Hepatic stellate cell (primary cell): ENCODE measurements at places on chromosomes 1 and 21.
A peak's percentile ranks its signal among the peaks of the same experiment; 100 is the strongest.

- DNase-seq: no peak
Observed at GRCh38 chr1:180204231-180204630, 25.8 kb upstream of the LHX4 start.

- DNase-seq: peak; percentile 35
Observed at GRCh38 chr21:45224189-45224938, 63.3 kb downstream of the POFUT2 start.

DNA sequence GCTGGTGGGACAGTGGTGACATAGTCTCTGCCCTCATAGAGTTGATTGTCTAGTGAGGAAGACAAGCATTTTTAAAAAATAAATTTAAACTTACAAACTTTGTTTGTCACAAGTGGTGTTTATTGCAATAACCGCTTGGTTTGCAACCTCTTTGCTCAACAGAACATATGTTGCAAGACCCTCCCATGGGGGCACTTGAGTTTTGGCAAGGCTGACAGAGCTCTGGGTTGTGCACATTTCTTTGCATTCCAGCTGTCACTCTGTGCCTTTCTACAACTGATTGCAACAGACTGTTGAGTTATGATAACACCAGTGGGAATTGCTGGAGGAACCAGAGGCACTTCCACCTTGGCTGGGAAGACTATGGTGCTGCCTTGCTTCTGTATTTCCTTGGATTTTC is 58.4 kb downstream of the LAMC2 start:
- DNase-seq: peak; percentile 44

GRCh38 chr1:214352838-214353237 is 71.9 kb downstream of the SMYD2 start:
- DNase-seq: no peak

DNA sequence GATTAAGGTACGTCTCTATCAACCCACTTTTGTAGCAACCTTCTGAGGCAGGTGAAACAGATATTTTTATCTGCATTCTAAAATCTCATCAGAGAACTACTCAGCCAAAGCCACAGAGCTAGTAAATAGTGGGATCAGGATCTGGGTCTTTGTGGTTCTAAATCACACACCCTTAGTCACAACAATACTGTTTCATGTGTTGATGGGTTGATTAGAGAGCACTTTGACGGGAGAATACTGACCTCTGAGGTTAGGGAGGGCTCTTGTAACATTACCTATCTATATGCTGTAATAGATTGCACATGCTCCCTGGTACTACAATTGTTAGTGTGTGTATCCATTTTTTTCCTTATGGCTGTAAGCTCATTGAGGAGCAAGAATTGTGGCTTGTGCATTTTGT is 45.5 kb upstream of the CCDC190 start:
- DNase-seq: no peak

- DNase-seq: no peak
Observed at GRCh38 chr1:98919211-98919610, 85.5 kb downstream of the PLPPR5 start.

DNA sequence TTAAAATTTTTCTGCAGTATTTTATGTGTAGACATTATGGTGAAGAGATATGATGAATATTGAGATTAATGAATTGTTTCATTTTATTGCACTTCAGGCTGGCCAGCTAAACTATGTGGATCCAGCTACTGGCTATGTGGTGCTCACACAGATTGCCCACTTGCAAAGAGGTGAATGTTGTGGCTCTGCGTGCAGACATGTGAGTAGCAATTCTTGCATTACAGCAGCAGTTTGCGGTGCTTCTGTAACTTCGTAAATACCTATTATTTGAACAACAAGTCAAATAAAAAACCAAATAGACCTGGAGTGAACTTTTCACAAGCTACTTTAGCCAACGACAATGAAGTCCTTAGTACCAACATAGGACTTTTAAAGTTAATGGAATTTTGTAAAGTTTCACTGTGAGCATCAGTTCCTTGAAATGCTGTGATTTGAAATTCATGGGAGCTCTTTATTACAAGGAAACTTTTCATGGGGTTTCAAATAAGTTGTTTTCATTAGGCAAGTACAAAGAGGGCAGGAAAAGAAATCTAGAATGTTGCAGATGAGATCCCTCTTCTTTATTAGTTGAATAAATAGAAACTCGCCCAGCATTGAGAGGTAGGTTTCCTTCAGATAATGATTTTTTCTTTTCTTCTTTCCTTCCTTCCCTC is 3.4 kb downstream of the C1orf53 start:
- no peak for DNase-seq

GRCh38 chr1:29122682-29123052 is 1.0 kb downstream of the TMEM200B start:
- DNase-seq: peak; percentile 91

DNA sequence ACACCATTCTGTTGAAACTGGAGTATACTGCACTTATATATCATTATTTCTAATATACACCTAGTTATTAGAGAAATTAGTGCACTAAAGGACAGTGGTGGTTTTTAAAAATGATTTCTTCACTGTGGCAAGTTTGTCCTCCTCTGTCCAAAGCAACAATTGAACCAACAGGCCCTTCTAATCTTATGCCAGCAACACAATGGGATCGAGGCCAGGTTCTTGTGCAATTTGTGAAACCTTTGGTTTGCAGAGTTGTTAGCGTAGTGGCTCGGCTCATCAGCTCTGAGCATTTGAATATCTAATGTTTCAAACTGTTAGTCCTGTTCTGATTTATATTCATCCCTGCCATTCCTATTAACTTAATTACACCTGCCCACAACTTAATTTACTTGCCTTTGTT is 9.9 kb upstream of the LRRC39 start:
- no peak for DNase-seq

DNA sequence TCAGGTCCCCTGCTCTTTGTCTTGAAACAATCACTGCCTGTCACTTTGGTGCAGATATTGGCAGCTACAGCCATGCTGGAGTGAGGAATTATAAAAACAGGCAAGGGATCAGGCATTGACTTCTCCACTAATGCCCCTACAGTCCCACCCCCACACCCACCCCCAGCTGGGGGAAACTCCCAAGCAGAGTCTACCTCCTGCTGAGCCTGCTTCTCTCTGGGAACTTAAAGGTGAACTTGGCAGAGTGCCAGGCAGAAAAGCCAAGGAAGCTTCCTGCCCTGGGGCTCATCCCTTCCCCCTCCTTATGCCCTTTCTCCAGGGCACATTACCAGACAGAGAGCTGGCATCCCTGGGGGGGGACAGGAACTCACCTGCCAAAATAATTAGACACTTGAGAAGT is 6.7 kb downstream of the NCMAP start:
- DNase-seq: no peak

DNA sequence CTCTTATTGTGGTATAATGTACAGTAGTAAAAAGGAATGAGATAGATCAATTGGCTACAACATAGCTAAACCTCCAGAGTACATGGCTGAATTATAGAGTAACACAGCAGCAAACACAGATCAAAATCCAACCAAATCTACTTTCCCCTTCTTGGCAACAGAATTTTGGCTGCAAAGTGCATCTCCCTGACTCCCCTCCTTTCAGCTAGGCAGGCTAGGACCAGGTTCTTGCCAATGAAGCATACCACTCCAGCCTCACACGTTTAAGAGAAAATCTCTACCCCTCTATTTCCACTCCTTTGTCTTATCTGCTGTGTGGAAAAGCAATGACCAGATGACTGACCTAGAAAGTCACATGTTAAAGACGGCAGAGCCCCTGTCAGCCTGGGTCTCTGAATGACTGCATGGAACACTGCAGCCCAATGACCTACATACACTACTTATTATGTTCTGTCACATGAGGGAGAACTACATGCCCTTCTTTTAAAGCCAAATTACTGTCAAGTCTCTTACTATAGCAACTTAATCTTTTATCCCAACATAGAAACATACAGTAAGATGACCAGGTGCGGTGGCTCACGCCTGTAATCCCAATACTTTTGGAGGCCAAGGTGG is 99.1 kb downstream of the HLCS start:
- DNase-seq: no peak

- no peak for DNase-seq
Observed at GRCh38 chr1:87130438-87130837, 198.2 kb upstream of the LMO4 start.

- no peak for DNase-seq
Observed at GRCh38 chr1:60558236-60558635, 484.7 kb upstream of the C1orf87 start.

DNA sequence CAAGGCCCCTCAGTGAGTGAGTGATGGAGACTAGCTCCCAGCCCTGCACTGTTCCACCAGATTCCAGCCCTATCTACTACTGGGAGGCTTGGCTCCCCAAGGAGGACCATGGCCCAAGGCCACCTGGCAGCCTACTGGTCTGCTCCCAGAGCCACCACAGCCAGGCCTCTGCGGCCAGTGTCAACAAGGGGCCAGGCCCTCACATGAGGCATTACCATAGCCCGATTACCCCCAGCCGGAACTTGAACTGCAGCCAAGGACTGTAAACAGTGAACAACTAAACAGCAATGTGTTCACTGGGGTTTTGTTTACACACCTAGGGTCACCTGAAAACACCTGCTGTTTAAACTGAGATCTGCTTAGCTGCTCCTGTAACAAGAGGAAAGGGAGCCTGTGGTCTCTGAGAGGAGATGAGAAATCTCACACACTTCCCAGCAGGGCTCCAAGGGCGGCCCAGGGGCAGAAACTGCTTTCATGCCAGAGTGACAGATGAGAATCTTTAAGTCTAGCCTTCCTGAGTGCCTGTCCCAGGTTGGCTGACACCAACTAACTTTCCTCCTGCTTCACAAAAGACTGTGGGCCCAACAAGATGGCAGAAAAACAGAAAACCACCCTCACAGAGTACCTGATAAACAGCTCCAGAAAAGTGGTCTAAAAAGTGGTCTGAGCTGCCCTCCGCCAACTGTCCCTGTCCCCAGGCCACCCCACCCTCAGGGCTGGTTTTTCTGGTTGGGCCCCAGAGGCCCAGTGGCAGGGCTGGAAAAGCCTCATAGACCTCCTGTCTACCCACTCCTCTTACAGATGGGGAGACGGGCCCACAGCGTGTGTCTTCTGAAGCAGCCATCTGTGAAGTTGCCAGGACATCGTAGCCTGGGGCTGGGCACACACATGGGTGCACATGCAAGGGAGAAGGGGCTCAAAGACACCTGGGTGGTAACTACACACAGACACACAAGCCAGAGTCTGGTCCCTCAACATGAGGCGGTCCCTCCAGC is 28.8 kb downstream of the MEF2D start:
- DNase-seq: no peak

DNA sequence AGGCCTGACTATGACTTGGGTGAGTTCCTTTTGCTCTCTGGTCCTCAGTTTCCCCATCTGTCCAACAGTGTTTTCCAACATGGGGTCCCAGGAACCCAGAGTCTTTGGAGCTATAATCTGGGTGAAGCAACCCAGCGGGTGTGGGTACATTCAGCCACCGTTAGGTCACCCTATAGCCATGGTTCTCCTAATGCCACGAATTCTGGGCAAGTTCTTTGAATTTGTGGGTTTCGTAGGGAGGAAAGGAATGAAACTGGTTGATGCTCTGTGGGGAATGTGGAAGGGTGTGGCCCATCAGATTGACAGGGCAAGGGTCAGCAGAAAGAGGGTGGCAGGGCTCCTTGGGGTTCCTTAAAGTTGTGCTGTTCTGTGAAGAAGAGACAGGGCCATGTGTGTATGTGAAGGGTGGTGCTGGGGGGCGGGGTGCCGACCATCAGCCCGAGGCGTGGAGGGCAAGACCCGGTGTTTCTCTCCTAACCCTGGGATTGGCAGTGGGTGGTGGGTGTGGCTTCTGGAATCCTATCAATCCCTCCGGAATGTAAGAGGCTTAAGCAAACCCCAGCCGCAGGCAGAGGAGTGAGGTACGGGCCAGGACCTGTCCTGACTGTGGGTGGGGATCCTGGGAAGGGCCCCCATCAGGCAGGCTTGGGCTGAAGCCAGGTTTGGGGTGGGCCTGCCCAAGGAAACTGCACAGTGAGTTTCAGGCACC is 35.5 kb upstream of the ZNF362 start:
- no peak for DNase-seq

GRCh38 chr21:36113647-36114428 is 21.0 kb upstream of the CBR3 start:
- no peak for DNase-seq

DNA sequence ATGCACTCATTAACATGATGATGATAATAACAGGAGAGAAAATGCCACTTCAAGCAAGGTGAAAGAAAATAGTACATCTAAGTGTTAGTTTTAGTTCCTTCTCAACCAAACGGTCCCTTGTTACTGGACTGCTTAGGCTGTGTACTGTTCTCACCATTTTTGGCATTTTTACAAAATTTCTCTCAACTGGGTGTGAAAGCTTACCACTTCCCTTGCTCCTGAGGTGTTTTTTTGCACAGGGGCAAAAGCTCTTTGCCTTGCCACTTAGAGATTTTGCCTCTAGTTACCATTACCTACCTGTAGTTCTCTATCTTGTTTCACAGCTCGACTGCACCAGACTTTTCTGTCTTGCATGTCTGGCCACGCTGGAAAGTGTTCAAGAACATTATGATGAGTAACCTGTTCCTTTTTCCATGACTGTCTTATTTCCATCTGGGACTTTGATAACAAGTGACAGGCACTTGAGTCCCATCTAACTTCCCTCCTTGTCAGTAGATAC is 10.7 kb downstream of the NEK7 start:
- no peak for DNase-seq

- DNase-seq: no peak
Observed at GRCh38 chr1:164999146-164999545, 357.4 kb downstream of the LMX1A start.

DNA sequence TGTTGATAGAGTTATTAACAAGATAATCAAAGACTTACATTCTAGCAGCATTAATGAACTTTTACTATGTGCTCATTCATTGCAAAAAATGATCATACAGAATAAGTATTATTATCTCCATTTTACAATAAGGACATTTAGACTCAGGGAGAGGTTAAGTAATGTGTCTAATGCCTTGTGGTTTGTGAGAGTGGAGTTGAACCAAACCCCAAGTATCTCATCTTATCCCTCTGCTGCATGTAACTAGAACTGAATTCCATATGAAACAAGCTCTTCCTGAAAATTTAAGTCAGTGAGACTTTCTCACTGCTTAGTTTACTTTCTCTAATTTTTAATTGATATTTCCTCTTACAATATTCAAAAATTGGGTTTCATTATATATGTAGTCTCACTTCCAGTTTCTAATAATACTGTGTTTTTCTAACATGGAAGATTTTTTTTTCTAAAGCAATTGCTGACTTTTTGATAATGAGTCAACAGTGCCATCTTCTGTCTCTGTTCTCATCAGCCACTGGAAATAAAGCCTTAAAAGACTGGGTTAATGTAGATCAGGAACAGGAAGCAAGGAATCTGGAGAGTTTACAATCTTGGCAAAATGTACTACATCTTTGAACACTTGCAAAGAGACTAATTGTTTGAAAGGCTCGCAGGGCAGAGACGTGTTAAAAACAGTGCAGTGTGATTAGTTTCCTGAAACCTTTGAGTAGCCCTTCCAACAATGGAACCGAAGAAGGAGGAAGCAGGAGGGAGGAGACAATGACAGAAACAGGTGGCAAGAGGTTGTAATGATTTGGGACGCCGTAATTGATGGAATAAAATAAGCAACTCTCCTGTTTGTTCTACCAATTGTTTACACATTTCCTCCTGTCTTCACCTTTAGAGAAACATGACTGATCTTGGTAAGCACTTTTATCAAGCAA is 567.6 kb downstream of the MRPL39 start:
- DNase-seq: no peak

- DNase-seq: no peak
Observed at GRCh38 chr1:84775535-84775920, 85.3 kb upstream of the SSX2IP start.
